Upper lobe of right lung (tissue), 1 donor: ENCODE measurements at places on chromosomes 5 and 9. TPM values are rescaled to one million over a fixed set of nuclear protein-coding genes. Genes with fewer than 3 reads are reported as not detected.
A peak's percentile ranks its signal among the peaks of the same experiment; 100 is the strongest.

DNA sequence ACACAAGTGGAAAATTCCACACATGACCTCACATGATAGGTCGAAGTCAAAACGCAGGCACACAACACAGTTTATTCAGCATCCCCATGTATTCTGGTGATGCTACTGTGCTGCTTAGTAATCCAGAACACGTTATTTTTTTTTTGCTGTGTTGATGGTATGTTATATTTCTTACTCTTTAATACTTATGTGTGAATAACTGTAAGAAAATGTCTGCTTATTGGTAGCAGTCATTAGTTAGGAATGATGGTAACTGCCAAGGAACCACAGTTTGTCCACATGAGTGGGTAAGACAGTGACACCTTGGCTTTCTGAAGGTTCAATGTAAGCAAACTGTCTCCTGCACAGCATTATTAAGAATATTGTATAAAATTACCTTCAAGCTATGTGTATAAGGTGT is 107.7 kb upstream of the DAPK1 start:
- no peak for DNase-seq

DNA sequence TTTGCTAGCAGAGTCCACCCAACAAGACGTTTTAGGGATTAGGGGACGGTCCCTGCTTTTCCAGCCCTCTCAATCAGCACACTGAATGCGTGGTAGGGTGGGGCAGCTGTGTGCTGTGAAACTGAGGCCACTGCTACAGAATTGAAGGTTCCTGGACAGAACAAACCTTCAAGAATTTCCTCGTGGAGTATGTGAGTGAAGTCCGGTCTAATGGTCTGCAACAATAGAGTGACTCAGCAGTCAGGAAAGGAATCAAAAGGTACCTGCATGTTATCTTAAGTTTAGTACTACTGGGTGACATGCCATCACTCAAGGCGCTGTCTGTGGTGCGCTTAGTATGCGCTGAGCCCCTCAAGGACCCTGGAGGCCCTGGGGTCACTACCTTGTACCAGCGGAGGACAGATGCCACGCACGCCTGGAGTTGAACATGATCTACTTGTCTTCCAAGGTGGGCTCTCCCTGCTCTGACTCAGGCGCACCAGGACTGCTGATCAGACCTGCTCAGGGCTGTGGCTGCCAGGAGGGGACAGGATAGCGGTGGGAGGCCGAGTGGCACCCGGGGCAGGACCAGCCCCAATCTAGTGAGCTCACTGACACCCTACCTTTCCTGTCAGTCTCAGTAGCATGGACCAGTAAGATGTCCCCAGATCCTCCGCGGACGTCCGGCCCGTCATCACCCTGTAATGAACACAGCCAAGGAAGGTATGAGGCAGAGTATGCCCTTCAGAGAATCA is 50.5 kb downstream of the PRRT1B start:
- DNase-seq = no peak

DNA sequence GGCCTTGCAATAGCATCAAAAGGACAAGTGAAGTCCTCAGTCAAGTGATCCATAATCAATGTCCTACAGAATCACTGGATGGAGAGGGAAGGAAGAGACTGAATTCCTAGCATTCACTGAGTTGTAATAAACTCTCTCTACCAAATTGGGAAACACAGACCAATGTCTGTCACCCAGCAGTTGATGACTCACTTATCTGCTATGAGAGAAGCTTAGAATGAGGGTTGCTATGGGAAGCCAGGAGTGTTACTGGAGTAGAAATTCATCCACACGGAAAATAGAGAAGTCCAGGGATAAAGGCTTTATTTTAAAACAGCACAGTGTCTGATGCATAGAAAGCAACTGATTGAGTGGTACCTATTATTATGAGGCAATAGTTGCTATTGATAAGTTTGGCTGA is 407.4 kb downstream of the BRINP1 start:
- no peak for DNase-seq

DNA sequence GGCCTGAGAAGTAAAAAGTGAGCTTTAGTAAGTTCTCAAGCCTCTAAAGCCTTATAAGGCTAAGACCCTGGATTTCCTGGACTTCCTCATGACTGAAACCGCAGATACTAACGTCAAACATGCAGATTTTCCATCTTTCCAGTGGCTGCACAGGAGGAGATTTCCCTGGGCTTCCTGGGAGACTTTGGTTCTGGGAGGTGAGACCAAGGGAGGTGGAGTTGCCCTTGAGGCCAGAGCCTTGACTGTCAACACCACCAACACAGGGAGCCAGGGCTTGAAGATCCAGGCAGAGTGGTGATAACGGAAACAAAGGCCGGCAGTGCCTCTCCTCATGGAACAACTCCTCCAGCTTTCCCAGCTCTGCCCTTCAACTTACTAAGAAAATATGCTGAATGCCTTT is 144.7 kb upstream of the LRRTM2 start:
- DNase-seq = no peak

- DNase-seq = no peak
Observed at GRCh38 chr5:157113002-157113401, 4.2 kb upstream of the HAVCR2 start.

- peak; percentile 66 for DNase-seq
Observed at GRCh38 chr9:23821375-23822181, 4.5 kb downstream of the ELAVL2 start.

GRCh38 chr9:36584620-36585460 is 12.1 kb downstream of the MELK start:
- DNase-seq = no peak

GRCh38 chr5:169333518-169333917 is 32.6 kb upstream of the SLIT3 start:
- DNase-seq = no peak

GRCh38 chr5:36444582-36445418 is 143.1 kb upstream of the RANBP3L start:
- no peak for DNase-seq

DNA sequence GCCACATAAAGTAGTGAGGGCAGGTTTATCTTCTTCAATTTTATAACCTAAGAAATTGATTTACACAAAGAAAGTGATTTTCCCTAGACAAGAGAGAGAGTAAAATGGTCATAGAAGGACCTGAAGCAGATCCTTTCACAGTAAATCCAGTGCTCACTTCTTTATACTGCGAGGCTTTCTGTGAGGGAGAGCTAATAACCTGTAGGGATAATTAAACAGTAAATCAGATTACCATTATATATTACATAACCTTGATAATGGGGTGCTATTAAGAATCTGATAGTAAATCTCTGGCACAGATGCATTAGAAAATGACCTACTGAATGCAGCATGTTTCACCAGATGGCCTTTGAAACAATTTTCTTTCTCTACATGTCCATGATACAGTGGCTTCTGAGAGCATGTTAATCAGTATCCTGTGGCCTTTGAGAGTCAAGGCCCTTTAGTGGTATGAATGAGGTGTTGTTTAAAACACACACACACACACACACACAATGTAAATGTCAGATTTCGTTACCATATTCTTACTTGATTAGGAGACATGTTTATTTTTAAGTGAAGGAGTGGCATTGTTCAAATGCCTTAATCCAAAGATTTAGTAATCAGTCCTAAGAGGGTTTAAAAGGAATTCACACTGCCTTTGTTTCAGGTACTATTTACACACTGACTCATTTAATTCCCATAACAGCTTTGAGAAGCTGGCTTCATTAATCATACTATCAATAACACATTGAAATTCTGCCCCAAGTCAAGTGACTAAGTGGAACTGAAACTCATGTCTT is 124.7 kb downstream of the ALDH1A1 start:
- DNase-seq = no peak

- no peak for DNase-seq
Observed at GRCh38 chr9:4147476-4148230, 152.2 kb downstream of the GLIS3 start.

GRCh38 chr5:93607367-93608258 is 24.6 kb downstream of the NR2F1 start:
- no peak for DNase-seq

- no peak for DNase-seq
Observed at GRCh38 chr5:151557466-151557865, 33.7 kb downstream of the FAT2 start.

DNA sequence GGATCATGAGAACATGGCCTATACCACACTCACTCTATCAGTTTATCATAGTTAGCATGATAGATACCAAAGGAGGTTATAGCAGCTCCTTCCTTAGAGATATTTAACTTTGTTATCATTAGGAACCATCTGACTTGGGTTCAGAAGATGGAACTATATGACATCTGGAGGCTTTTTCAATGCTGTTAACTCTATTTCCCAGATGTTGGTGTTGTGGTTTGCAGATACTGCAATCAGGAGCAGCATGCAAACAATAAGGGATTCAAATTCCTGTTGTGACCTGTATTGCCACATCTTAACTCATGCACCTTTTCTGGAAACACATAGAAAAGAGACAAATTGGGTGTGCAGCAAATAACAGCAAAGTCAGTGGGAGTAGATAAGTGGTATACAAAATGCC is 201.7 kb downstream of the NNT start:
- DNase-seq = no peak

CCDC192 gene
- not detected for total RNA-seq

GRCh38 chr9:107973451-107973850 is 483.9 kb upstream of the KLF4 start:
- no peak for DNase-seq

FGD3 gene
- 21.6 TPM for total RNA-seq

DNA sequence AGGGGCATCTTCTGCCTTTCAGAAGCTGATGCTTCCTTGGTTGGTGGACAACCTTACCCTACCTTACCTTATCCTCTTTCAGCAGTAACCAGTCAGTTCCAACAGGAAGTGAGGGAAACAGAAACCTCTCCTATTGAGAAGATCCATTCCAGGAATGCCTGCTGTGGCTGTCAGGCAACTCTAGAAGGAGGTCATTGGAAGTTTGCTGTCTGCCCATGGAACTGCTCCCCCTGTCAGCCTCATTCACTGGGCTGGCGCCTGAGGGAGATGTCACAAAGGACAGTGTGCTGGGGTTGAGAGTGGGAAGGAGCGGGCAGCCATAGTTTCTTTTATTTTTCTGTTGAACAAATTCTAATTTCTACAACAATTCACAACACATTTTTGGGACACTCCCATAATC is 54.7 kb downstream of the IRX1 start:
- no peak for DNase-seq

NR5A1 gene
- total RNA-seq = not detected

CATSPER3 gene
- 0.87 TPM for total RNA-seq

GRCh38 chr5:10539687-10539998 is 24.2 kb upstream of the ANKRD33B start:
- no peak for DNase-seq

DNA sequence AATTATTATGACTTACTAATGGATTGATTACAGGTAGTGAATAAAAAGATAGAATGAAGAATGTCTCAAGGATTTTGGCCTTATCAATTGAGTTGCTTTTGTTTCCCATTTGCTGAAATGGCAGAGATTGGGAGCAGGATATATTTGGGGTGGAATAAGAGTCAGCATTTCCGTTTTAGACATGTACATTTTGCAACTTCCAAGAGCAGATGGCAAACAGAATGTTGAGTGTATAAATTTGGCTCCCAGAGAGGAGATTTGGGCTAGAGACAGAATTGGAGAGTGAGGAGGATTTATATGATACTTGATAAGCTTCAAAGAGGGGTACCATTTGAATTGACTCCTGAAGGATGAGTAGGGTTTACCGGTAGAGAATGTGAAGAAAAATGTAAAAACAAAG is 437.9 kb upstream of the PAPPA start:
- no peak for DNase-seq

DNA sequence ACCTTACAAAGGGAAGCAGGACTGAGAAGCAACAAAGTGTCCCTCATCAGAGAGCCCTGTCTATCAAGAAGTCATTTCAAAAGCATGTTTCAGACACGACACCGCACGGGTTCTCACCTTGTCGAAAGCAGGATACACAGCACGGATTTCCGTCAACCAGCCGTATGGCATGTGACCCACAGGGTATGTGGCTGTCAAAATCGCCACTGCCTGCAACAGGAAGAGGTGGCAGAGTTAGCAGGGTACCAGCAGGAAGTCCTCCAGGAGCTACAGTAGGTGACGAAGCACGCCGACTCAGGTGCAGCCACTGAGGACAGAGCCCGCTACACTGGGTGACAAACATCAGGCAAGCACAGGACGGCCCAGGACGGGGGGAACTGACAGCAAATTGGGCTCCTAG is 81.2 kb downstream of the OTULIN start:
- DNase-seq = no peak

DNA sequence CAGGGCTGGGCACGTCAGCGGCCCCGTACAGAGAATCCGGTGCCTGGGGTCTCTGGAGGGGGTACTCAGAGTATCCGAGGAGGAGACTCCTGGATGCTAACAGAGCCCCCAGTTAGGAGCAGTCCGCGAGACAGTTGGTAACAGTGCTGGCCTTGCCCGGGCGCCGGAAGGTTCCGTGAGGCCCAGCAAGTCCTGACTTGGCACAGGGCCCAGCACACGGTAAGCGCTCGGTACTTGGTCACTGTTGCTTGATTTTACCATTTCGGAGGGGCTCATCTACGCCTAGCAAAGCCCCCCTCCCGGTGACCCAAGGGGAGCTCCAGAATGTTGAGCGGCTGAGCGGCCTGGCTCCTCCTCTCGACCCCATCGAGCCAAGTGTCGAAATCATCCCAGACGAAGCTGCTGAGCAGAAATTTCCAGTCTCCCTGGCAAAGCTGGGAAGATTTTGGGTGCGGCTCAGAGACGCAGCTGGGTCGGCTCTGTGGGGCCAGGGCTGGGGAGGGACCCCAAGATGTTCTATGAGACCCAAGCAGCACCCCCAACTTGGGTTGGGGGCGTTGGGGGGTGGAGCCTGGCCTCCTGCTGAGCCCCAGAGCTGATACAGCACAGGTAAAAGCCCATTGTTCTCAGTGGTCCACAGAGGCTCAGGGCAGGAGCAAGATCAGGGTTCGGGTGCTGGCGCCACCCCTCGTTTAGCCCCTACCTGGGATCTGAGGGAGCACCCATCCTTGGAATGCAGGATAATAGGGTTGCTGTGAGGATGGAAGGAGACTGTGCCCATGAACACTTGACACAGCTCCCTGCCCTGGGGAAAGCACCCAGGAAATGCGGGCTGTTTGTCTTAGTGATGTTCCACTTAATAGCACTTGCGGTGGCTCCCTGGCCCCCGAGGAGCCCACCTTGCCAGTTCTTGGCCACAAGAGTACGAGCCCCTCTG is 137.2 kb downstream of the C9orf50 start:
- peak; percentile 91 for DNase-seq

ANKRD18A gene
- 1.0 TPM for total RNA-seq

TSSK1B gene
- total RNA-seq = not detected

TUSC1 gene
- 15.0 TPM for total RNA-seq

RMRP gene
- total RNA-seq = 30,828 TPM

DNA sequence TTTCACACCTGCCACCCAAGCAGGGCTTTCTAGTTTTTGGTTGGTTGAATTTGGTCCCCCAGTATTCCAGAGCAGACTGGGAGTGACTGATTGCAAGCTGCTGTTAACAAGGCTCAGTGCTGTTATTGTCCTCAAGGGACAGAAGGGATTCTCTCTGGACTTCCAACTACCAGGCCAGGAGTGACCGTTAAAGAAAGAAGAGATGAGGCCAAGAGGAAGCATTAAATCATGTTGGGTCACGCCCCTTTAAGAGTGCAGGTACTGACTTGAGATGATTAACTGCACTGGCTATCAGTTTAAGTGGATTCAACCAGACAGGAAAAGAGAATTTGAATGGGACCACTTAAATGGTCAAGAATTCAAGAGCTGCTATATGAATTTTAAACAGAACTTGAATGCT is 220.8 kb upstream of the PCSK5 start:
- DNase-seq = no peak

GRCh38 chr9:76732341-76732958 is 31.8 kb upstream of the PCA3 start:
- no peak for DNase-seq

CCL19 gene
- total RNA-seq = 1.1 TPM
